ENCODE measurements at places on chromosomes 7 and 10.

GRCh38 chr7:125090596-125090995 lies 161.0 kb upstream of the POT1 start:
- H3K27ac ChIP-seq = no peak overlapping the region
- DNase-seq = no peak
- H3K36me3 ChIP-seq = no peaks in the 10 kb centered on the region
- no peaks in the 10 kb centered on the region for H3K4me1 ChIP-seq
- no peak overlapping the region for H3K4me3 ChIP-seq

DNA sequence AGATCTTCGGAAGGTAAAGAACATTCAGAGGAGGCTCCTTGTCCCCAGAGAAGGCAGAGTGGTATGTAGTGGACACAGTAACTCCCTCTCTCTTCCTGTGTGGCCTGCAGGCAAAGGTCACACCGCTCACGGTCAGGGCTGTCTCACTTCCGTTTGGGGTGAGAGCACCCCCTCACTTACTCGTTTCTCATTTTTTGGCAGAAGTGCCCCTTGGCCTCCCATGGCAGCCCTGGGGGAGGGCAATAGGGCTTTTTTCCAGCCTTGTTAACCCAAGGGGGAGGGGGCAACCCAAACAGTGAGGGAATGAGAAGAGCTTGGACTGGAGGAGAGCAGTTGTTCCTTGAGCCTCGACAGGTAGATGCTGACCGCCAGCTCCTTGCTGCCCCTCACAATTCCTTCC lies 31.8 kb upstream of the SRGN start:
- H3K36me3 ChIP-seq = no peaks in the 10 kb centered on the region
- H3K27ac ChIP-seq = no peak overlapping the region
- no peak for DNase-seq
- peaks cover 27% of the 10 kb centered on the region for H3K27me3 ChIP-seq
- no peak overlapping the region for H3K4me3 ChIP-seq
- H3K4me1 ChIP-seq = no peaks in the 10 kb centered on the region

DNA sequence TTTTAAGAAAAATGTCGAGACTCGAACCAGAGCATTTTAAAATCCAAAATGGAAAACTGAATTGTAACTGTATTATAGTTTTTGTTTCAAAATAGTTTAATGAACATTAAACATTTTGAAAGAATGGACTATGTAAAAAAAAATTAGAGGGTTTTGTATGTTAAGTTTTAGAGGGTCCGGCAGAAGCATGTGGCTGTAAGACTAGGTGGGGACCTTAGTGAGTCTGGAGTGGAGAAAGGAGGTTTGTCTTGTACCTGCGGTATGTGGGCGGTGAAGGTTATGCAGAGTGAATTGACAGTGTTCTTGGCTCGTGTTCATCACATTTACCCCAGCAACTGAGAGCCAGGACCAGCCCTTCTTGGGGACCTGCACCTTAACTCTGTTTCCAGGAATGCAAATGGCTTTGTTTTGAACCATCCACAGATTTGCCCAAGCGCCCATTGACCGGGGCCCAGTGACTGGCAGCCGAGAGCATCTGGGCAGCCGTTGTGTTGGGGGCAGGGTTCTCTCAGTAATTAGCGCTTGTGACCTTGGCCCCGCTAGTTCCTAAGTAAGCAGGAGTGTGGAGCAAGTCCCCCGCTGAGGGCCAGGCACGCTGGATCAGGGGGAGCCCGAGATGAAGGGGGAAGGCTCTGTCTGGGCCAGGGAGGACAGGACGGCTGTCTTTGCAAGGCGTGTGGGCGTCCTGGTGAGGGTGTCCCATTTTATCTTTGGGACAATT lies 1.4 kb upstream of the KLF6 start:
- peaks cover 9% of the 10 kb centered on the region for H3K36me3 ChIP-seq
- H3K27me3 ChIP-seq = no peaks in the 10 kb centered on the region
- peaks cover 28% of the 10 kb centered on the region for H3K4me1 ChIP-seq
- no peak for DNase-seq
- H3K4me3 ChIP-seq = peak overlapping the region; percentile 91

DNA sequence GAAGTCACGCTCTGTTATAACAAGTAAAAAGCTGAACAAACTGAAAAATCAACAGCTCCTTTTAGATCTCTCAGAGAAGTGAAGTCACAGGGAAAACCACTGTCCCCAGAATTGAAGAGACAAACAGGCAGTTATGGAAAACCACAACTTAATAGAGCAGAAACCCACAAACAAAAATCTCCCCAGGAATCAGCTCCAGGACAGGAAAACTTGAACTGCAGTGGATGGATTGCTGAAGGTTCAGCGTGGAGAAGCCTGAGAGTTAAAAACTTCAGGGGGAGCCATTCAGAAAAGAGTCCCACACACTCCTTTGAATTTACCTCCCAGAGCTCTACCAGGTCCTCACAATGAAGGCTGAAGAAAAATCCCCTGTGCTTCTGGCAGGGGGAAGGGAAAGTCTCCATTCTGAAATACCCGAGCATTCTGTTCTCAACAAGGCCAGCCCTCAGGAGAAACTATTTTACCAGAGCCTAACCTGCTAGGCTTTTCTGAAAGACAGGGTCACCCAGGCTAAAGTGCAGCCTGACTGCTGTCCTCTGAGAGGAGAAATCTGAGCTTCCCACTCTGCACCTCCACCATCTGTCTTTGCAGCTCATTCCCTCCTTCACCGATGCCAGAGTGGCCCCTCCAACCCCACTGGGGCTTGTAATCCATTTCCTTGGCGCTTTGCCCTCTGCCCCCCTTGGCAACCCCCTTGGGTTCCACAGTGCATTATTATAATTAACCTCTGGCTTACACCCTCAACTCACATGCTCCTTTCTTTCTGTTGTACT lies 65.0 kb upstream of the CCNY start:
- H3K27me3 ChIP-seq = peaks cover 3% of the 10 kb centered on the region
- no peak for DNase-seq
- H3K4me1 ChIP-seq = no peaks in the 10 kb centered on the region
- no peaks in the 10 kb centered on the region for H3K36me3 ChIP-seq
- no peak overlapping the region for H3K27ac ChIP-seq

GRCh38 chr7:94055963-94056362 lies 51.8 kb upstream of the BET1 start:
- no peaks in the 10 kb centered on the region for H3K36me3 ChIP-seq
- H3K27ac ChIP-seq = no peak overlapping the region
- peaks cover 5% of the 10 kb centered on the region for H3K4me1 ChIP-seq
- H3K4me3 ChIP-seq = no peak overlapping the region

DNA sequence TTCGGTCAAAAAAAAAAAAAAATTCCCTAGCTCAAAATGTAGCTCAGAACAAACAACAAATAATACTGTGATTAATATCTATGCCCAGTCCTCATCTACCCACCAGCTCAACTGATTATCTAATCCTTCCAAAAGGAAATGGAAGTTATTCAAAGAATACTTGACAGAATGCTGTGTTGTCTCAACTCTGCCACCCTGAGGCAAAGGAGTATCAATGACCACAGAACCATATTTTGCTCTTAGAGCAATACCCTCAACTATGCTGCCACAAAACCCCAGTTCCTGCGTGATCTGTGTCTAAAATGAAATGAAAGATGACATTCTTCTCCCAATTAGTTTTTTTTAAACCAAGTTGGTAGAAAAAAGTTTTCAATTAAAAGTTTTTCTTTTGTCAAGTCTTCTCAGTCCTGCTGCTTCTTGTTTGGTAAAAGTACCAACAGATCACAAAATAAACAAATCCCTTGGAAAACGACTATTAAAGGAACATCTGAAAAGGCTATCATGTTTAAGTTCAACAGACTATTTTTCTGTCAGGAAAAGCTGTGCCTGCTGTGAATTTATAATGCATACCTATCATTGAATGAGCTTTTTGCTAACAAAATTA lies 21.6 kb downstream of the RBM28 start:
- H3K4me1 ChIP-seq = no peaks in the 10 kb centered on the region
- no peak overlapping the region for H3K27ac ChIP-seq
- no peak overlapping the region for H3K4me3 ChIP-seq
- H3K36me3 ChIP-seq = peaks cover 21% of the 10 kb centered on the region
- DNase-seq = no peak

All from progenitor cell of endocrine pancreas (in vitro differentiated cells).